Umbilical cord (tissue), 2 donors: ENCODE measurements at places on chromosomes 4 and X. TPM values are rescaled to one million over a fixed set of nuclear protein-coding genes. Genes with fewer than 3 reads are reported as not detected.

Gene PCSK1N
- total RNA-seq = not detected

Gene SERPINA7
- total RNA-seq = 0.24 TPM

Gene GASK1B
- total RNA-seq = 150 TPM

Gene TCP11X2
- not detected for total RNA-seq

Gene SPANXN1
- not detected for total RNA-seq

Gene ALB
- 7.0 TPM for total RNA-seq

Gene SLC4A4
- 4.3 TPM for total RNA-seq
